AG09319 (cell line): ENCODE measurements at places on chromosomes 2 and 18.

DNA sequence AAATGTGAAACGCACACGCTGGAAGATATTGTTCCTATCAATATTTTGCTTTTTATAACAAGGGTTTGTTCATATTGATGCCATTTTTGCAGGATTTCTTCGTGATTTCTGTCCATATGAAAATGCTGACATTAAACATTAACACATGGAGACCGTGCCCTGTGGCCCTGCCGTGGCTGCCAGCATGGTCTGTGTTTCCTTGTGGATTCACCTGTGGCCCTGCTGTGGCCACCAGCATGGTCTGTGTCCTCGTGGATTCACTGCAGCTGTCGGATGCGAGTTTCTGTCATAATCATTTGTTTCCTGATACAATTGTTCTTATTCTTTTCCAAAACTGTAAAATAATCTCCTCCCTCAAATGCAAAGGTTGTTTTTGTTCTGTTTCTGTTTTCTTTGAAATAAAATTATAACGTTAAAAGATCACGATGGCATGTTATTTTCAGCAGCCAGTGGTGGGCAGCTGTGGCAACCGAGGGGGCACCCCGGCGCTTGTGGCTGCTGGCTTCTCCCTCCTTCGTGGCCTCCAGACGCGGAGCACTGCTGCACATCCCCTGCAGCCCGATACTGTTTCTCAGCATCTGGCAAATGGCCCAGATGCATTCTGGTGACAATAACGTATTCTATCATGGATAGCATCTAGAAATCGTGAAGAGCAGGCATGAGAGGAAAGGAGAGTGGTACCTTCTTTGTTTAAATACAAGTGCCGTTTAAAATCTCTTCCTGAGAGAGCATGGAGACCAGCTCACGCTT lies 143.5 kb downstream of the PTGR3 start:
- DNase-seq: no peak

- no peak for DNase-seq
Observed at GRCh38 chr18:55083461-55083860, 124.2 kb upstream of the CCDC68 start.

- no peak for DNase-seq
Observed at GRCh38 chr18:49344825-49345224, 115.6 kb downstream of the DYM start.

DNA sequence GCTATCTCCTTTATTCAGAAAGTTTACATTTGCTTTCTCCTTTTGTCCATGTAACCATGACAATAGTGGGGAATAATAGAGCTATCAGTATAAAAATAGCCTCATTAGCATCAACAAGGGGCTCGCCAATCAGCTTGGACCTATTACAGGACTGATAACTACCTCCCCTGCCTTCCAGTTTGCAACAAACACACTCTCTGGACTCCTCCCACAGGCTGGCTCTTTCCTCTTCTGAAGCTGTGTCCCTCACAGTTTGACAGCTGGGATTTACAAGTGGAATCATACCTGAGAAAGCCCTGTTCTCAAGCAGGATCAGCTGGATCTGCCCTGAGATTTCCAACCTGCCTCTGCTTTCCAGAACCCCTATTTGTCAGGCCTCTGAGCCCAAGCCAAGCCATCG lies 162.5 kb downstream of the GRB14 start:
- no peak for DNase-seq

- DNase-seq: no peak
Observed at GRCh38 chr2:240339411-240340360, 95.8 kb upstream of the GPC1 start.

DNA sequence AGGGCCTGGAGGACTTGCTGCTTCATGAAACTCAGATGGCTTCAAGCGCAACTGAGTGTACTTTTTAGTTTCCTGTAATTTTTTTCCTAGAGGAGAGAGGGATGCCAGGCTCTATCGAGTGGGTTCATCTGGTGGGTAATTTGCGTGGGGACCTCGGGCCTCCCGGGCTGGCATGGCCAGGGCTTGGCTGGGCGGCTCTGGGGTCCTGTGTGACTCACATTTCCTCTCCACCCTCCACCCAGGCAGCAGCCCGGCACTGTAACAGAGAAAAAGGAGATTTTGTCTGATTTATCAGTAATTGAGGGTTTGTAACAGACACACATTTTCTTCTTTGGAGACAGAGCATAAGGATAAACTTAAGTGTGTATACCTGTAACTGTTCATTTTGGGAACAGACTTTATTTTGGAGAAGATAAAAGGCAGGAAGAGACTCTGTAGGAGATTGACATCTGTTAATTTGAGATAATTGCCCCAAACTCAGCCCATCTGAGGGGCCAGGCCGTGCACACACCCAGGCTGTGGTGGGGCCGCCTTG lies 64.3 kb downstream of the NFATC1 start:
- no peak for DNase-seq

- no peak for DNase-seq
Observed at GRCh38 chr2:130258356-130258755, 60.1 kb upstream of the TUBA3E start.

DNA sequence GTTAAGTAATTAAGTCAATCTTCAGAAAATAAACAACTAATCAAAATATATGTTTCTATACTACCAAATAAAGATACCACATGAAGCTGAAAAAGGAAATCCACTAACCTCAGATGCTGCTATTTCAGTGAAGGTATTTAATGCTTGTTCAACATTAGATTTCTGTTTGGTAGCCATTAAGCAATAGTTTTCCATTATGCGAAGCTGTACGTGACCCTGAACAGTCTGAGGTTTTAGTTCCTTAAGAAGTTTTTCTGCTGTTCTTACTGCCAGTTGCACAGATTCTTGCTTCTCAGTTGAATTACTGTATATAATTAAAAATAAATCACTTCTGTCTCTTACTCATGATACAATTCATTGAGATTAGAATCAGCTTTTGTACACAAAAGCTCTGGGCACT lies 65.4 kb downstream of the TTC21B start:
- DNase-seq: no peak

- DNase-seq: no peak
Observed at GRCh38 chr2:64338910-64339500, 115.0 kb upstream of the LGALSL start.
